Right lung (tissue), 10 donors: ENCODE measurements at places on chromosomes 6 and 20.

DNA sequence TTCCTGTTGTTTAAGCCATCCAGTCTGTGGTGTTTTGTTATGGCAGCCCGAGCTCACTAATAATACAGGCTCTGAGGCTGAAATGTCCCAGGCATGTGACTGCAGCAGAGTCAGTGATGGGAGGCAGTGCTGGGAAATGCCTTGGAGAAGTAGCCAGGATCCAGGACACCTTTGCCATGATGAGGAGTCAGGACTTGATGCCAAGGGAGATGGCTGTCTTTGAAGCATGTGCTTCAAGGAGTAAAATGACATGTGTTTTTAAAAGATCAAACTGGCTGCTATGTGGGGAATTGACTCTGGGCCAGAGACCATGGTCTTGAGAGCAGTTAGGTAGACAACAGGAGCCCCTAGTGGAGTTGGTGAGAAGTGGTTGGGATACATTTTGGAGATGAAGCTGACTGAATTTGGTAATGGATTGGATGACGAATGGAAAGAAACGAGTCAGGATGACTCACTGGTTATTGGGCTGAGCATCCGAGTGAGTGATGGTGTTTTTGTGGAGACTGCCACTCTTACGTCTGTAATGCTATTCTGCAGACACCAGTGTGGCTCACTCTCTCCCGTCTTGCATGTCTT, 322.2 kb downstream of the PLCB1 start:
- DNase-seq: no peak

DNA sequence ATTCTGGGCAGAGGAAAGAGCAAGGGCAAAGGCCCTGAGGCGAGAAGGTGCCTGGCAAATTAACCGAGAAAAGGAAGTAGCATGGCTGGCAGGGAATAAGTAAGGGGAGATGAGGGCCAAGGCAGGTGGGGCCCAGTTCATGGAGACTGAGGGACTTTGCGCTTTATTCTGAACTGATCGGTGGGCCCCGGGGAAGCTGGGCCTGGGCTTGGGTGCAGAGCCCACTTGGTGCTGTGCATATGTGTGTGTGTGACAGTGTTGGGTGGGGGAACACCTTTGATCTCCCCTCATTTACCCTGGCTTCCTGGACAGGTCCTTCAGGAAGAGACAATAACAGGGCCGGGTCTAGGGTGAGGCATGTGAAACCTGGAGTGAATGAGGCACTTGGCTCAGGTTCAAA, 2.9 kb upstream of the MDFI start:
- DNase-seq: no peak

- no peak for DNase-seq
Measured at GRCh38 chr6:51152594-51152993, 333.9 kb downstream of the TFAP2B start.

DNA sequence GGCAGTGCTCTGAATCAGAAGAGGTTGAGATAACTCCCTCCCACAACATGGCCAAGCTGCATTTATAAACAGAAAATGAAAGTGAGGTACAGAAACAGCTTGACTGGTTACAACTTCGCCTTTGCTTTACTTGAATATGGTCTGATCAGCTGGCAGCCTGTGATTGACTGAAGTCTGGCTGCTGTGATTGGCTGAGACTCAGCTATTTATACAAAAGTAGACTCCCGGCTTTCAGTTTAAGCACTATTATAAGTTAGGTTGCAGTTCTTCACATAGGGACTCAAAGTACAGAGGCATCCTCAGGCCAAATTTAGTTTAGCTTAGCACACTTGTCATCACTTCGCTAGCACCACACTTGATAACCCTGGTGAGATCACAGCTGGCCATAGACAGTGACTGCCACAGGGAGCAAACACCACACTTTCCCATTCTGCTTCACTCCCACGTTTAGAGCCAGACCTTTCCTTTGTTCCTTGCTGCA, 362.6 kb downstream of the EPM2A start:
- DNase-seq: peak; percentile 3

DNA sequence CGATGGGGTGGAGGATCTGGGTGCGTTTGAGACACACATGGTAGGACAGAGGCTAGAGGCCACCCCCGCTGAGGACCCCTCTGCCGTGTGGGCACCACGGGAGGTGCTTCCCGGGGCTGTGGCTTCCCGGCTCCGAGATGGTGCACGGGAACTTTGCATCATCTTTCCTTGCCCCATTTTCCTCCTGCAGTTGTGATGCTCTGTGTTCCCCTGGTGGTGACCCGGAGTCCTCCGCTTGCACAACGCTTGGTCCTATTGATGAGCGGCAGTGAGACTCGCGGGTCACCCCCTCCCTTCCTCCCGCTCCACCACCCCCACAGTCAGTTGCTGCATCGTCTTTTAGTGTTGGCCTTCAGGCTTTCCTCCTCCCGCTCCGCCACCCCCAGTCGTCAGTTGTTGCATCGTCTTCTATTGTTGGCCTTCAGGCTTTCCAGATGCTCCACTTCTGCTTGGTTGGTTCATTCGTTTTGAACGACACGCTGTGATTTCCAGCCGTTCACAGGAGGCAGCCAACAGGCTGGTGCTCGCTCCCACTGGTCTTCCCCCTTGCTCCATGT, 37.3 kb downstream of the PYGB start:
- DNase-seq: no peak

DNA sequence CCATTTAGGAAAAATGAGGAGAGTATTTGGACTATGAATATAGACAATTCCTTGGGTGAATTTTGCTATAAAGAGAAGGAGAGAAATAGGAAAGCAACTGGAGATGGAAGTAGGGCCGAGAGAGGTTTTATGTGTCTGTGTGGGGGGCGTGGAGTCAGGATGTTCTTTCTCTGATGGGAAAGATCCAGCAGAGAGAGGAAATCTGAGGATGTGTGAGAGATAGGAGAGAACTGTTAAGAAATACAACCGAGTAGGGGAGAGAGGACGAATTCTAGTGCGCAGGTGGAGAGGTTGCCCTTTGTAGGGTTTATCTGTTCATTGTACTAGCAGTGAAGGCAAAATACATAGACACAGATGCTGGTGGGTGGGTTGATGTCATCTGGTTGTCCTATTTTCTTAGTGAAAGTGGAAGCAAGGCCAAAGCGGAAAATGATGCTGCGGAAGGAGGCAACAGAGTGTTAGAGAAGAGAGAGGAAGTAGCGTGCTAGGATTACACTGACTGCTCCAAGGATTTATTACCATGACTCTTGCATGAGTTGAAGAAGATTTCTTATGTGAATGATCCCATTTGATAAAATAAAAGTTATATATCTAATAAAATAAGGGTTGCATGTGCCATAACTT, 57.7 kb downstream of the CLVS2 start:
- DNase-seq: no peak
